ENCODE measurements at places on chromosomes 3 and 15.
A peak's percentile ranks its signal among the peaks of the same experiment; 100 is the strongest.

DNA sequence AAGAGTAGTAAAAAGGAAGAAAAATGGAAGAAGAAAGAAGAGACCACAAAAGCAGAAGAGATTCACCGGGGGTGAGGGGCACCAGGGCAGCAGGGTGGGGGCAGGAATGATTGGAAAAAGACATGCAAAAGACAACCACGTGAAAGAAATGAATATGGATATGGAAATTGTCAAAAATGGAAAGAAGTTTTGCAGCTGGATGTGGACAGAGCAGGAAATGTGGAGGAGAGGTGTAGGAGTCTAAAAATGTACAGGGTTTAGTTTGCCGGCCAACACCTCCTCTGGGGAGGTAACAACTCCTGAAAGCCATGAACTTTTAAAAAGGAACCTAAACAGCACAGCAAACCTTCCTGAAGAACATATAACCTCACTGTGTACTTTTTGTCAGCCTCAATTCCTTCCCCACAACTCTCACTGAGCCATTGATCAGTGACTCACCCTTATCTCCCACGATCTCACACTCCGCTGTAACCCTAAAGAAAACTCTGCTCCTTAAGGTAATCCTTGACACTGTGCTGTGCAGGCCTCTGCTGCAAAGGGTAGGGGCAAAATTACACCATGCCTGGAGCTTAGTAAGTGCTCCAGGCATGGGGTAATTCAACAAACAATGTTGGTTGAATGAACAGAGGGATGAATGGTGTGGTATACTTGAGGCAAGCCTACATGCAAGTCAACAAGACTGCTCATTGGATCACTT, 100.2 kb upstream of the BOC start:
- no peak for DNase-seq

DNA sequence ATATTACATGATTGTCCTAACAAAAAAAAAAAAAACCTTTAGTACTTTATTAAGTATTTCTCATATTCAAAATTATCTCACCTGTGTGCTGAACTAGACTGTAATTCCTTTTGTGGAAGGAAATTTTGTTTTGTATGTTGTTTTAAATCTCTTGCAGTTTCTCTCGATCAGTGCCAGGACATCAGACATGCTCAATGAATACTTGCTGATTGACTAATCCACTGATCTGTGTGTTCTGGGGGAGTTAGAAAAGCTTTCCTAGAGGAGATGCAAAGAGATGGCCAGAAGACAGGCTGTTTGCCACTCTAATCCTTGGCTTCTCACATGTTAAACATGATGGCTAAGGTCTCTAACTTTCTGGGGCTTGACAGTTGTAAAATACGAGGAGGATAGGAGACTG, 233.3 kb upstream of the NR2E3 start:
- DNase-seq: no peak

DNA sequence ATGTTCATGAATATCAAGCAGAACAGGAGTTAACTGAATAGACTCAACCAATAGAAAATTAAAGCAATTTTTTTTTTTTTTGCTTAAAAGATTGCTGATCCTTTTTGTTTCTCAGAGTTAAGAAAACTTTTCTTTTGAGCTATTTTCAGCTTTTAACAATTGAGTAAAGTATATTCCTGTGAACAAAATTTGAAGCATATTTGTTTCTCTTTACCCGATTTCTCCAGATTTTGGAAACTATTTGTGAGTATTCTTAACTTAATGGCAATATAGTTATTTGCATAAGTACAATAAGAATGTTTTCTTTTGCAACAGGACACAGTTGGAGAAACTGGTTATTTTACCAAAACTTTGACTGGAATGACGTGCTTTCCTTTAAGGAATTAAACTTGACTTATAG, 53.4 kb upstream of the C15orf39 start:
- no peak for DNase-seq

DNA sequence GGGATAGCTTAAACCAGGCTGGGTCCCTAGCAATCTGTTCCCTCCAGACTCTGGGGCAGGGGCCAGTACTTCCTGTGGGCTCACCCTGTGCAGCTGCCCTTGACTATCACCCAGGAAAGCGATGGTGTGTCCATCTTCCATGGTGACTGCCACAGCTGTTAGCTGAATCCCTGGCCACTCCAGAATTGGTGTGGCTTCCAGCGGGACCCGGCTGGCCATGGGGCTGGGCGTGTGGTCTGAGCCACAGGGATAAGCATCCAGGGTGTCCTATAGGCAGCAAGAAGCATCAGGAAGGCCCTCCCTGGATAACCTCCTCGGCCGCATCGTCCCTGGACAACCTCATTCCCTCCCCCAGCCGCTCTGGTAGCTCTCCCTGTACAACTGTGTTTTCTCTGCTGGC, 7.2 kb downstream of the PLXNB1 start:
- no peak for DNase-seq

GRCh38 chr3:114899186-114899931, 247.7 kb downstream of the ZBTB20 start:
- DNase-seq: no peak

DNA sequence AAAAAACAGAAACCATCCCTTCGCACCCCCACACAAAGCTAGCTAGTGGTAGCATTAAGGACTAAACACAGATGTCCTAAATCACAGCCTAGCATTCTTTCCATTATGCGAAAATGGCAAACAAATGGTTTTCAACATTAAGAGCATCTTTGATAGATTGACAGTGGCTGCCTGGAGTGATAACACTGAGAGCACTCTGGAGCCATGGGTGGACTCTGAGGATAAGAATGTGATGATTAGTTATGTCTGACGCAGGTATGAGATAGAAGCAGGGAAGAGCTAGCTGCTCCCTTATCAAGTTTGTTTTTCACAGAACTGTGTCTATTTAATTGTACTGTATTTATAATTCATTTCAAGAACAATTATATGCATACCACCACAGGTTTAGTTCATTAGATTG, 142.9 kb downstream of the PDZRN3 start:
- DNase-seq: no peak

GRCh38 chr15:98727115-98728040, 79.0 kb downstream of the IGF1R start:
- DNase-seq: peak; percentile 48

- no peak for DNase-seq
These were observed 38.2 kb downstream of the DPPA2 start for GRCh38 chr3:109278141-109278540.

- DNase-seq: no peak
These were observed 24.9 kb downstream of the ERC2 start for GRCh38 chr3:56443372-56443771.

DNA sequence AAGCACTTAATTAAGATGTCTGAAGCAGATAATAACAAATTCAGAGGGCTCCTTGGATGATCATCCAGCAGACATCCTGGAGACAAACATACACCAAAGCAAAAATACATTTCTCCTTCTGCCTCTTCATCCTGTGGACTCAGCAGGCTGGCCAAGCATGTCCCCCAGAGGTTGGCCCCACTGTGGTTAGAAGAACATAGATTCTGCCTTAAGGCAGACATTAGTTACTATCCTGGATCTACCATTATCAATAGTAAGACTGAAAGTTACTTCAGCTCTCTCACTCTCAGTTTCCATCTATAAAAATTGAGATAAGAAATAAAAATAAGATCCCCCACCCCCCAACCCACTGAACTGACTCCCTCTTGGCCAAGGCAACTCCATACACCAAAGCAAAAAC, 28.6 kb upstream of the TGFBR2 start:
- DNase-seq: no peak

- no peak for DNase-seq
These were observed 46.8 kb downstream of the BHLHE40 start for GRCh38 chr3:5026046-5026362.

DNA sequence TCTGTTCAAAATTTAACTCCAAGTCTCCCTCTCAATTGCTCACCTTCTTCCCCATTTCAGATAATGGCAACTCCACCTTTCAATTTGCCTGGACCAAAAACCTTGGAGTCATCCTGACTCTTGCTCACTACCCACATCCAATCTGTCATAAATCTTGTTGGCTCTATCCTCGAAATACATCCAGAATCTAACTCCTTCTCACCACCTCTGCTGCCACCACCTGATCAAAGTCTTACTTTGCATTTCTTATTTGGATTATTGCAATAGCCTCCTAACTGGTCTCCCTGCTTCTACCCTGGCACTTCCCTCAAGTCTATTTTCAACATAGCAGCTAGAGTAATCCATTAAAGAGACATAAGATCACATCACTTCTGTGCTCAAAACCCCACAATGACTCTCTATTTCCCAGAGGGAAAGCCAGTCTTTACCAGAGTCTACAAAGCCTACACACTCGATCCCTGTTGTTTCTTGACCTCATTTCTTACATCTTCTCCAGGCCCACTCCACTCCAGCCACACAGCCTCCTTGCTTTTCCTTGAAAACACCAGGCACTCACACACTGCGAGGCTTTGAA, 86.6 kb downstream of the GPR156 start:
- no peak for DNase-seq

- no peak for DNase-seq
These were observed 10.3 kb upstream of the ARID3B start for GRCh38 chr15:74530771-74531143.

DNA sequence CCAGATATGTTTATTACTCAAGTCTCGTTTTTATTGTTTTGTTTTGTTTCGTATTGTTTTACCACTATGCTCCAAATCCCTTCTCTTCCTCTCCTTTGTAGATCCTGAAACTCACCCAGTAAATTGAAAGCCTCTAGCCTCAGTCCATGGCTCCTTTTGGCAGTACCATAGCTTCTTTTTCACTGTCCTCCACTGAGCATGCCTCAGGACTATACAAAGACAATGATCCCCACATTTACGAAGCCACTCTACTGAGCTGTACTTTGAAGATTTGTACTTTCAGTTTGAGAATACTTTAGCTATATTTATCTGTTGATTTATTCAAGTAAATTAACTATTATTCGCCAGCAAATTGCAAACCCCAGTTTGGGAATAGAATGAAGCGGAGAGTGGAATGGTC, 159.1 kb upstream of the SLITRK3 start:
- DNase-seq: no peak

GRCh38 chr3:125381743-125382142, 6.6 kb upstream of the ZNF148 start:
- no peak for DNase-seq

DNA sequence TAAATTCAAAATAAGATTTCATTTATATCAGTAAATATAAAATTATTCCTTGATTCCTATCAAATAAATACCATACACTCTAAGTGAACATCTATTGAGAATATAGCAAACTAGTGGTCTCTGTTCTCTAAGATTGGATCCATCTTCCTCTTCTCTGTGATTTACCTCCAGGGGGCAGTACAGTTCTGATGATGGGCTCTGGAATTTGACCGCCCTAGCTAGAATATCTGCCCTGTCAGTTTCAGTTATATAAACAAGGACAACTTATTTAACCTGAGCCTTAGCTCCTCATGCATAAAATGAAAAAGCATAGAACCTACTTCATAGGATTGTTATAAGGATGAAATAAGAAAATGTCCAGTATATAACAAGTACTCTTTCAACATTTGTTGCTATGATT, 171.1 kb upstream of the CCDC54 start:
- peak; percentile 23 for DNase-seq

DNA sequence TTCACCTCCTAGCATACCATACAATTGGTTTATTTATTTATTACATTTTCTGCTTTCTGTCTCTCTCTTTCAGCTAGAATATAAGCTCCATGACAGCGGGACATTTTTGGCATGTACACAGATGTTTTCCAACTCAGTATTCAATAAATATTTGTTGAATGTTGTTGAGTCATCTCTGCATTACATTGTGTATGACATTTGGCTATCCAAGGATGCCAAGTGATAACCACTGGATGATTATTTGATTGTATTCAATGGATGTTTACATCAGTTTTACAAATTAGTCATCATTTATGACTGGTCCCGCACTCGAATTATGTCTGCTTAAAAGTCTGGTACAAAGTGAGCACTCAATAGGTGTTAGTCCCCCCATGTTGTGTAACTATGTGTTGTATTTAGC, 49.5 kb upstream of the STXBP5L start:
- DNase-seq: no peak

- DNase-seq: no peak
These were observed 85.4 kb downstream of the TNIK start for GRCh38 chr3:171374661-171375285.

DNA sequence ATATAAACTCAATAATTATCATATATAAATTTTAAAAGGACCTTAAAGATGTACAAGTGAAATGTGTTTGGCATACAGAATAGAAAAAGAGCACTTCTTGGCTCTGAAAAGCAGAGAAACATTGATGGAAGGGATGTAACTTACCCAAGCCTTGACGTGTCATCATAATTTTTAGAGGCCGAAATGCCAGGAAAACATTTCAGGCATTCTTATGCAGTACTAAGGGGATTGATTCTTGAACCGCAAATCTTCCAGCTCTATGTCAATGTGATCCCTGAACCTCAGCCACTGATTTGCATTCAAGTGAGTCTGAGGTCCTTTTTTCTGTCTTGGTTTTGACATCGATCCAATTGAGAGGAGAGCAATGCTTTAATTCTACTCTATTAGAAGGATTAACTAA, 97.8 kb downstream of the CLDN1 start:
- no peak for DNase-seq

DNA sequence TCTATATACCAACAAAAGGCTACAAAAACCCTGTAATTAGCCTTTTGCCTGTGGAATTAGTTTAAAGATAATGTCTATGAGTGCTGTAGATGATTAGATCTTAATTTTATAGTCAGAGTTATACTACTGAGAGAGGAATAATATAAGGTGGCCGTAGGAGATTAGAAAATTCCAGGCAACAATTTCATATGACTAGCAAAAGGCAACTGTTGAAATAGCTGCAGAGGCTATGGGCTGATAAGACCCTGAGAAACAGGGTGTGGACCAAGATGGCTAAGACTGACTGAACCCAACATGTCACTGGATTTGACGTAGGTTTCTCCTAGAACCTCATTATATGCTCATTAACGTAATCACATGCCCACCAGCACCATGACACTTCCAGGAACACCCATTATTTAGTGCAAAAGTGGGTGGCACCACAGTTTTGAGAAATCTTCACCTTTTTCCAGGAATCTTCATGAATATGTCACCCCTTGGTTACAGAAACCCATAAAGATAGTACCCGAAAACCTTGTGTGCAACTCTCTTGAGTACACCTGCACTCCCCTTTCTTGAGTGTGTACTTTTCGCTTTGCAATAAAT, 29.1 kb upstream of the SCG3 start:
- no peak for DNase-seq

DNA sequence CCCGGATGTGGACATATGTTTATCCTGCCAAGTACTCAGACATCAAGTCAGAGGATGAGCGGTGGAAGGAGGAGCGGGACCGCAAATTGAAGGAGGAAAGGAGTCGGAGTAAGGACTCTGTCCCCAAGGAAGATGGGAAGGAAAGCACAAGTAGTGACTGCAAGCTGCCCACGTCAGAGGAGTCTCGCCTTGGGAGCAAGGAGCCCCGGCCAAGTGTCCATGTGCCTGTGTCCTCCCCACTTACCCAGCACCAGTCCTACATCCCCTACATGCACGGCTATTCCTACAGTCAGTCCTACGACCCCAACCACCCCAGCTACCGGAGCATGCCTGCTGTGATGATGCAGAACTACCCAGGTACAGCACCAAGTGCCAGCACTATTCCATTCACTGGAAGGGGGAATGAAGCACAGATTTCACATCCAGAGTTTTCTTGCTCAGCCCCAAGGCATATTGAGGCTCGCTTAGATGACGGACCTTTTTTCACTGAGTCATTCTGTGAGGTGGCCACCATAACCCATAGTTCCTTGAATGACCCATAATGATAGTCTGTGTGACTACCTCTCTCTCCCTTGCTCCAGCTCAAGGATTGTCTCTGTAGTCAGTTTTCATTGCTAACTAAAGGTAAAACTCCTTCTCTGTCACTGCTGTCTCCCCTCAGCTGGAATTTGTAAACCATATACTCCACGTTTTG, 97.1 kb downstream of the RBPMS2 start:
- no peak for DNase-seq

GRCh38 chr3:36943601-36944000, 1.3 kb downstream of the TRANK1 start:
- no peak for DNase-seq

Measured in neuronal stem cell (in vitro differentiated cells).